ENCODE measurements at places on chromosomes 7 and 10. TPM values are rescaled to one million over a fixed set of nuclear protein-coding genes. Genes with fewer than 3 reads are reported as not detected.

NRF1 gene
- 10.6 TPM for total RNA-seq

GRID1 gene
- total RNA-seq, result under 0.01 TPM

PRSS37 gene
- not detected for total RNA-seq

AKR1C2 gene
- total RNA-seq, result 1.6 TPM

CEP55 gene
- 35.0 TPM for total RNA-seq

UPP1 gene
- total RNA-seq, result 34.5 TPM

CFAP58 gene
- total RNA-seq, result 0.64 TPM

PLEKHS1 gene
- total RNA-seq, result under 0.01 TPM

SPDYE8 gene
- total RNA-seq, result not detected

MEOX2 gene
- total RNA-seq, result not detected

SLC18A2 gene
- under 0.01 TPM for total RNA-seq

ARHGEF35 gene
- total RNA-seq, result 0.97 TPM

ACSM6 gene
- total RNA-seq, result not detected

PCLO gene
- under 0.01 TPM for total RNA-seq

TAS2R4 gene
- 1.3 TPM for total RNA-seq

ADAM22 gene
- total RNA-seq, result 1.3 TPM

MUC12 gene
- total RNA-seq, result not detected

CHN2 gene
- 0.32 TPM for total RNA-seq

LRGUK gene
- total RNA-seq, result 0.32 TPM

OR9A2 gene
- total RNA-seq, result not detected

TRIL gene
- total RNA-seq, result under 0.01 TPM

COL17A1 gene
- not detected for total RNA-seq

IGF2BP3 gene
- total RNA-seq, result 9.1 TPM

ADRA2A gene
- 0.32 TPM for total RNA-seq

INTS1 gene
- 69.9 TPM for total RNA-seq

SFTPD gene
- total RNA-seq, result not detected

CDC14C gene
- total RNA-seq, result under 0.01 TPM

ZNF804B gene
- under 0.01 TPM for total RNA-seq

DNAH11 gene
- under 0.01 TPM for total RNA-seq

MORN4 gene
- total RNA-seq, result 4.2 TPM

GIMAP1 gene
- total RNA-seq, result not detected

FANK1 gene
- total RNA-seq, result 2.9 TPM

ARL5B gene
- total RNA-seq, result 22.9 TPM

C10orf62 gene
- not detected for total RNA-seq

MOGAT3 gene
- not detected for total RNA-seq
